ENCODE measurements at places on chromosomes 5 and 9. TPM values are rescaled to one million over a fixed set of nuclear protein-coding genes. Genes with fewer than 3 reads are reported as not detected.

DNA sequence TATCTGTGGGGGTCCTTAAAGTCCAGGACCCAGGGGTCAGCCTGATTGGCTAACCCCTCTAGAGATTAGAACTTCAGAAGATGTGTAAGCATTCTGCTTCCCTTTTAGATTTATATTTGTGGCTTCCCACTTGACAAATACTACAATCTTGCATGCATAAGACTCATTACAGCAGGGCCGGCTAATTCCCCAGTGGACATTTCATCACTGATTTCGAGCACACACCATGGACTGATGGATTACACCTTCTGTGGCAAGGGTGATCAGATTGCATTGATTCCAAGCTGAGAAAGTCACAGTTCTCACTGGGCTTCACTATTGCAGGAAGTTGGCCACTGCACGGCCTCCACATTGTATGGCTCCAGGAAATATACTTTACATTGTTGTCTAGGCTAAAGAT lies 65.8 kb upstream of the DAPK1 start:
- DNase-seq: no peak

GRCh38 chr5:60066502-60066901 lies 173.0 kb upstream of the PDE4D start:
- DNase-seq: no peak

DNA sequence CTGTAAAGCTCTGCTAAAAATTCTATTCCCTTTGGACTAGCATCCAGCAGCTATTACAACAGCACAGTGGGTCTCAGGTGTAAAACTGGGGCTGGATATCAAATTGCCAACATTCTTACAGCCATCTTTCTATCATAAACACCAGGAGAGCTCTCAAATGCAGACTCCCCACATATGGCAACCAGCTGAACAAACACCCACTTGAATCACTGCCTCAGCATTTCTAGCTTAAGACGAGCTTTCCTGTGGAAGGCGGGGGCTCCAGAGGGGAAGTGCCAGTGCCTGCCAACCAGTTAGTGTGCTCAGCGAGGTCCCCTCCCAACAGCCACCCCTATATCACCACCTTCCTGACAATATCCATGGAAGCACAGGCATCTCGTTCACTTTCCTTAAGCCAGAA lies 62.2 kb downstream of the IPPK start:
- no peak for DNase-seq

GRCh38 chr9:122822056-122822455 lies 6.3 kb downstream of the PDCL start:
- no peak for DNase-seq

DNA sequence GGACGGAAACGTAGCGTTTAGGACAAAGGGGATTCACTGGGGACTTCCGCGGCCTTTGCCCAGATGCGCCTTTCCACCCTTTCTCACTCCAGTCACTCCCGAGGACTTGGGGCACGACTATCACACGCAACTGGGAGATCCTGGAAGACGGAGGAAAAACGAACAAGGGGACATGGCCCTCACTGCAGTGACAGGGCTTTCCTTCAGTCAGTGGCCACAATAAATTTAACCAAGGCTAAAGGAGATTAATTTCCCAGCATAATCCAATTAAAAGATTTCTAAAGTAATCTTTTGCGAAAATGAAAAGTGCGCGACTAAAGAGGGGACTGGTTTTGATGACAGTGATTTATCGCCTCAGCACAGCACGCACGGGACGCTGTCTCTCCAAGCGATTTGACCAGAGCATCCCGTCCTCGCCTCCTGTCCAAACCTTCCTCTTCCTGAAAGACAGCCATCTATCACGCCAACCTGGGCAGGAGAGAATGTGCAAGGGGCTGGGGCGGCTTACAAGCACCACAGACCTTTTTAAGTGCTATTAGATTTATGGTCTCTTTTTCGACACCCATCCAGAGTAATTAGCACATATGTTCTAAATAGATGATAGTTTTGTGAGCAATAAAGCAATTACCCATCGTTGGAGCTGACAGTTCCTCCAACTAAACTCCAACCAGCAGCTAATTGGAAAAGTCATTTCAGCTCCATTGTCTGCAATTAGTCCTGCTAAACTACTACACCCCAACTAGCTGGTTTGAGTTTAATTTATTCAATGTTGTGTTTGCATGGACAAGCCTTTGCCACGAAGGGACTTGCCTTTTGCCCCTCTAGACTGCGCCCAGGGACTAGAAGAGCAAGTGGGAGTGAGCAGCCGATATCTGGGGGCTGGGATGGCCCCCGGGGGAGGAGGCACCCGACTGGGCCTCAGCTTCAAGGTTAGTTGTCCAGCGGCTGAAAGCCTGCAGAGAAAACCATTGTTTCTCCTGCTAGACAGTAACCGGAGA lies 7.4 kb downstream of the NR2F1-AS1 start:
- DNase-seq: no peak

Gene IL9
- polyA plus RNA-seq: not detected

DNA sequence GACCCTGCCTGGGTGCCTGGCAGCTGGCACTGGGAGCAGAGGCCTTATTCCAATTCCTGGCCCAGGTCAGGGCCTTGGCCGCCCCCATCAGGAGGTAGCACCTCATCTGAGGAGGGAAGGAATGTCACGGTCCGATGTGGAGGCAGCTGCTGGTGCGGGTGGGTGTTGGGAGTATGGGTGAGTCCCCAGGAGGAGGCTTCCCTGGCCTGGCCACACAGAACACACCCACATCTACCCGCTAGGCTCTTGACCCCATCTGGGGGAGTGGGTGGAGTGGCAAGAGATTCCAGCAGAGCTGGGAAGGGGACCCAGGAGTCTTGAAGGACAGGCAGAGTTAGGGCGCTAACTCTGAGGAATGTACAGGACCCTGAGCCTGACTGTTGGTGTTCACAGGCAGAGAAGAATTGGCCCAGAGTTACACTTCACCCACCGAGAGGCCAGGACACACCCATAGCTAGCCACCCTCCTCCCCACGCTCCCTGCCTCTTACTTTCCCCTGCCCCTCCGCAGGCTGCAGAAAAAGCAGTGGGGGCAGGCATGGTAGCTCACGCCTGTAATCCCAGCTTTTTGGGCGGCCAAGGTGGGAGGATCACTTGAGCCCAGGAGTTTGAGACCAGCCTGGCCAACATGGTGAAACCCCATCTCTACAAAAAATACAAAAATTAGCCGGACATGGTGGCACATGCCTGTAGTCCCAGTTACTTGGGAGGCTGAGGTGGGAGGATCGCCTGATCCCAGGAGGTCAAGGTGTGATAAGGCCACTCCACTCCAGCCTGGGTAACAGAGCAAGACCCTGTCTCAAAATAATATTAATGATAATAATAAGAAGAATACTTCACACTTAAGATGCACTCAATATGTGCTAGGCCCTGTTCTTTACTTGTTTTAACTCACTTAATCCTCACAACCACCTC lies 6.0 kb downstream of the OLFML2A start:
- DNase-seq: no peak

DNA sequence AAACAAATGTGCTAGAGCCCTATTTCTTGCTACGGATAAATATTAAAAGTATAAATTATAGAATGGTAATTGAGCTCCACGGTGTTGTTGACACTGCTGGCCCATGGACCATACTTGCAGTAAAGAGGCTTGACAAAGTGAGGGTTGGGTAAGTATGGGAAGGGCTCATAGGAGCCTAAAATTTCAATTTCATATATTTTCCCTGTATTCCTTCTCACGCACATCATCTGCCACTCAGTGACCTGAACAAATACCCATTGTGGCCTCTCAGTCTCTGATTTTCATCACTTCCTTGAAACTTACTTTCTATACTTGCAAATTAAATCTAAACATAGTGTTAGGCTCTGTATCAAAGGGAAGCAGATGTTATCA lies 116.5 kb downstream of the PIK3R1 start:
- no peak for DNase-seq

Gene ECPAS
- polyA plus RNA-seq: 152 TPM

Gene SLC6A18
- polyA plus RNA-seq: not detected

Gene TAF11L14
- polyA plus RNA-seq: not detected

- DNase-seq: peak; percentile 90
Measured at GRCh38 chr9:135992486-135993408, 31.6 kb upstream of the UBAC1 start.

GRCh38 chr9:79977510-79978197 lies 405.9 kb downstream of the TLE4 start:
- DNase-seq: no peak

GRCh38 chr9:37157726-37158377 lies 37.5 kb downstream of the ZCCHC7 start:
- DNase-seq: no peak

Gene PJA2
- polyA plus RNA-seq: 110 TPM

GRCh38 chr9:6086006-6086655 lies 70.7 kb upstream of the RANBP6 start:
- no peak for DNase-seq

DNA sequence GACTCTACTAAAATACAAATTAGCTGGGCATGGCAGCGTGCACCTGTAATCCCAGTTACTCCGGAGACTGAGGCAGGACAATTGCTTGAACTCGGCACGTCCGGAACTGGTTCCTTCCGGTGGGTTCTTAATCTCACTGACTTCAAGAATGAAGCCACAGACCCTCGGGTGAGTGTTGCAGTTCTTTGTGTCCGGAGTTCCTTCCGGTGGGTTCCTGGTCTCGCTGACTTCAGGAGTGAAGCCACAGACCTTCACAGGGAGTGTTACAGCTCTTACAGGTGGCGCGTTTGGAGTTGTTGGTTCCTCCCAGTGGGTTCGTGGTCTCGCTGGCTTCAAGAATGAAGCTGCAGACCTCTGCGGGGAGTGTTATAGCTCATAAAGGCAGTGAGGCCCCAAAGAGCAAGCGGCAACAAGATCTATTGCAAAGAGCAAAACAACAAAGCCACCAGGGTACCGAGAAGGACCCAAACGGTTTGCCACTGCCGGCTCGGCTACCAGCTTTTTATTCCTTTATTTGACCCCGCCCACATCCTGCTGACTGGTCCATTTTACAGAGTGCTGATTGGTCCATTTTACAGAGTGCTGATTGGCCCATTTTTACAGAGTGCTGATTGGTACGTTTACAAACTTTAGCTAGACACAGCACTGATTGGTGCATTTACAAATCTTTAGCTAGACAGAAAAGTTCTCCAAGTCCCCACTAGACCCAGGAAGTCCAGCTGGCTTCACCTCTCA lies 28.6 kb upstream of the SLC6A19 start:
- DNase-seq: no peak

Gene BTNL8
- not detected for polyA plus RNA-seq

- DNase-seq: no peak
Measured at GRCh38 chr5:59079622-59080620, 497.0 kb downstream of the RAB3C start.

Gene TLX3
- polyA plus RNA-seq: not detected

DNA sequence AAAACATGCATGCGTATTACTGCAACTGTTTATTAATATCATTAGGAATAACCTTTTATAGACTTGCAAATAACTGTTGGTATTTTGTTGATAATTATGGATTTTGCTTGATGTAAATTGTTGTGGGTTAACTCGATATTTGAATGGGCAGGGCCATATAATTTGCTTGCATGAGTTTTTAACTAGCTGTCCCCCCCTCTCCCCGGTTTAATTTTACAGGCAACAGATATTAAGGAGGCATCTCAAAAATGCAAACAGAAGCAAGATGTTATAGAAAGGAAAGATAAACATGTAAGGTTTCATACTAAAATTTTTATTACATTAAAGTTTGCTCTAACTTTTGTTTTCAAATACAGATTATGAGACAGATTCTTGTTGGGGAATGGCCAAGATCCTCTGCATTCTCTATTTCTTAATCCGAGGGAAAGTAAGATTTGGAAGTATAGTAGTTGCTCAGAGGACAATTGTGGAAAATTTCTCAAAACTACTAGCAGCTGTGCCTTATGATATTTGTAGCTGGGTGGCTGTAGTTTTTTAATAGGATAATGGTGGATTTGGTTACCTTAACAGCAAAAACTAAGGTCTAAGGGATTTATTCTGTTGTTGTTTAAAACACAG lies 27.3 kb downstream of the SMC5 start:
- no peak for DNase-seq

Gene FBP1
- polyA plus RNA-seq: 0.45 TPM

- no peak for DNase-seq
Measured at GRCh38 chr5:151470439-151470838, 23.0 kb downstream of the SLC36A1 start.

DNA sequence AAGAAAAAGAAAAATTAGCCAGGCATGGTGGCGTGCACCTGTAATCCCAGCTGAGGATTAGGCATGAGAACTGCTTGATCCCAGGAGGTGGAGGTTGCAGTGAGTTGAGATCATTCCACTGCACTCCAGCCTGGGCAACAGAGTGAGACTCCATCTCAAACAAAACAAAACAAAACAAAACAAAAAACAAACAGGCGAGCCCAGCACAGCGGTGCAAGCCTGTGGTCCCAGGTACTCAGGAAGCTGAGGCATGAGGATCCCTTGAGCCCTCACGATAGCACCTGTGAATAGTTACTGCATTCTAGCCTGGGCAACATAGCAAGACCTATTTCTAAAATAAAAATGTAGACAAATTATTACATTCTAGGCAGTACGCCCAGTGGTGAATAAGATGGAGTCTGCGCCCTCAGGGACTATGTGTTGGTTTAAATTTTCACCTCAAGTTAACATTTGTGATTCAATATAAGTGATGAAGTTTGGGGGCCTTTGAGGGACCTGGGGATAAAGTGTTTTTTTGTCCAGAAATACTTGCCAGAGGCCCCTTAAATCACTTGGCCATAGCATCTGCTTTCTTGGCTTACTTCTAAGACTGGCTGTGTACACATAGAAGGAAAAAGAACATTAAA lies 3.4 kb upstream of the GAPVD1 start:
- DNase-seq: no peak

- DNase-seq: no peak
Measured at GRCh38 chr5:154421868-154422267, 23.9 kb upstream of the SAP30L start.

Data from hindlimb muscle (tissue), 1 donor.